ENCODE measurements at places on chromosomes 3 and 15.

DNA sequence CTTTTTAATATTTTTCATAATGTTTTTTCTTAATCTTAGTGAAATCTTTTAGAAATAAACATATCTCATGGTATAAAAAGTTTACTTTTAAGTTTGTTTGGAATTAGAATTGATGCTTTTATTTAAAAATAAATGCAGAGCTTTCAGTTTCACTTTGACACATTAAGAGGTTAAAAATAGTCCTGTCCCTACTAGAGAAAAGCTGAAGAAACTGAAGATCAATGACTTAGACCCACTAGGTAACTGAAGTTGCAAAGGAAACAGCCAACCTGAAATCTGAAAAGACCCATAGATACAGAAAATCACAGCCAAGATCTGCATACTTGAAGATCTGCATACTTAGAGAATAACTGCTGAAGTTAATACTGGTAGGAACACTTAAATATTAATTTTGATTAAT lies 237.6 kb downstream of the RAP2B start:
- DNase-seq, result no peak

DNA sequence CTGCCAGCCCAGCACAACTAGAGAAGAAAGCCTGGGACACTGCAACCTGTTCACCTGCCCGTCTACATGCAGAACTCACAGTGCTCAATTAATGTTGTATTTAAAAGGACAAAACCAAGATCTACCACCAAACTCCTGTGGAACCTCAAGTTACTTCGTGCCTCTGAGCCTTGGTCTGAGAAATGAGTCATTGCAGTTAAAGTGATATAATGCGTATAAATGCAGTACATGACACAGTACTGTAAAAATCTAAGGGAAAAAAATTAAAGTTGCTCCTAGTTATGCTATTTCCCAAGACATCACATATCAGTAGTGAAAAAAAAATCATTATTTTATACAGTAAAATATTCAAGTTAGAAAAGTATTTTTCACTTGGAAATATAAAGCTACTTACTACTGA lies 138.9 kb downstream of the ZIC4 start:
- no peak for DNase-seq

GRCh38 chr3:15064299-15064834 lies 748 bp downstream of the MRPS25 start:
- peak; percentile 55 for DNase-seq

DNA sequence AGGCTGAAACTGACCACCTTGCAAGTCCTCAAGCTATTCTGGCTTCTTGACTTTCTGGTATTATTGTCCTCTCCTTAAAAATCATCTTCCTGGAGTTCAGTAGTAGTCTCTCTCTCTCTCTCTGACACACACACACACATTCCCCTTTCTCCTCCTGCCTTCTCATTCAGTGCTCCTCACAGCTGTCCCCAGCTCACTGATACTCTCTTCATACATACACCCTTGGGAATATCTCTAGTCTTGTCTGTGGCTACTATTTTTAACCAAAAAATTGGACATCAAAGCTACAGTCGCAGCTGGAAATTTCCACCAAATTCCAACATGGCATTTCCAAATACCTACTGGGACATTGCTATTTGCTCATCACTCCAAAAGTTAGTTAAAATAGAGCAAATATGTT lies 178.9 kb downstream of the ECT2 start:
- no peak for DNase-seq

- no peak for DNase-seq
Observed at GRCh38 chr15:39199076-39199475, 381.8 kb upstream of the THBS1 start.

DNA sequence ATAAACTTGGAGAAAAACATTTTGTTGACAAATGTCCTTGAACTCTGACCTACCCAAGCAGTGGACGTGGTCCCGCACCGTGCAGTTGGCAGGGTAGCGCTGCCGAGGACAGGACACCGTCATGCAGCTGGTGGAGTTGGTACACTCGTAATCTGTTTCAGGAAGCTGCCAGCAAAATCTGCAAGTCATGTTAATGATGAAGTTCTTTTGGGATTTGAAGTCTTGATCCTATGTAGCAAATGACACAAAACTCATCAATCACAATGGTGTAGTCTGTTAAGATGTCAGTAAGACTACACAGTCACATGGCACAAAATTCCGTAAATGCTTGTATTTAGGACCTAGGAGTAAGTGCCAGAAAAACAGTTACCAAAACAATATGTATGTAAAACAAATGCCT lies 5.5 kb downstream of the TM2D3 start:
- DNase-seq, result no peak

DNA sequence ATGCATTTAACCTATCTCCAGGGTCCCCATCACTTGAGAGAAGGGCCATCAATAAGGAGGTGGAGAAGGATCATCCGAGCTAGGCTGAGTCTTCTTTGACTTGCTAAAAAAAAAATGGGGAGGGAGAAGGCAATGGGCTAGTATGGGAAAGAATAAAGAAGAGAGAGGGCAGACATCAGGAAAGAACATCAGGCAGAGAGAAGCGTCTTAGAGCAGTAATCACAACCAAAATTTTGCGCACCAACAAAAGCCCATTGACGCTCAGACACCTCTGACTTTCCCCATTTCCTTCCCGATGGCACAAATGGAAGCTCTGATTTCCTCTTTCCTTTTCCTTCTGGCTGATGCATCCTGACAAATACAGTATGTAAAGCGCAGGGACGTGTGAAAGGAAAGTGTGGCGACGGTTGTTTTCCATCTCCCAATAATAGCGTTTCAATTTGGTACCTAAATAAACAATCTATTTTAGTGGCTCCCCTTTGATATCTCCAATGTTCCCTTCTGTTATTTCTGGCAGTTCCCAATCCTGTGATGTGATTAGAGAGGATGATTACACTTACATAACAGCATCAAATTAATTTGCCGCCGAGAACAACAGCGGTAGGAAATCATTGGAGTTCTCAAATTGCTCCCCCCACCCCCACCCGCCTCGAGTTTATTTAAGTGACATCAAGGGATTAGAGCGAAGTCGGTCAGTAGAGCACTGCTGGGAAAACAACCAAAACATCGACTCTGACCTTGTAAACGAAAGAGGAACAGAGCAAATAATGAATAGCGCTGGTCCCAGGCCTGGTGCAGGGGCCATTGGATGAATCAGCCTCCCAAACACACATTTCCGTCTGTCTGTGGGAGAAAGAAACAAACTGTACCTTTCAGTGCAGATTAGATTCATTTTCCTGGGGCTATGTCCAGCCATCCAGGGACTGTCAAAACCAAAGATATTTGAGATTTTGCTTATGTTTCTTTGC lies 273.3 kb upstream of the ICE2 start:
- DNase-seq, result no peak

GRCh38 chr3:112598731-112599130 lies 36.9 kb downstream of the SLC35A5 start:
- no peak for DNase-seq

DNA sequence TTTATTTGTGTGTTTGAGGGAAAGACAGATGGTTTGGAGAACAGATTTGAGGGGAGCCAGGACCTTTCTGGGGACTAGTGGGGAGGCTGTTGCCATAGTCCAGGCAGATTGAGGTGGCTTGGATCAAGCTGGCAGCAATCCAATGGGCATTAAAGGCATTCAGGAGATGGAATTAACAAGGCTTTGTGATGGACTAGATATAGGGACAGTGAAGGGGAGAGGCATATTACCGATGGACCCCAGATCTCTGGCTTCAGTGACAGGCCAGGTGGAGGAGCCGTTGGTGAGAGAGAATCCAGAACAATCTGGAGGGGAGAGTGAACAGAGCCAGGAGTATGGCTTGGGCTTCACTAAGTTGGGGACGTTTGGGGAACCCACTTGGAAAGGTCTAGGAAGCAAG lies 124.8 kb downstream of the EEFSEC start:
- no peak for DNase-seq

- peak; percentile 62 for DNase-seq
Observed at GRCh38 chr3:169146179-169146665, 517.3 kb downstream of the MECOM start.

GRCh38 chr3:157501863-157502262 lies 1.4 kb downstream of the VEPH1 start:
- no peak for DNase-seq

GRCh38 chr3:100796556-100796955 lies 87.3 kb downstream of the TFG start:
- DNase-seq, result no peak

DNA sequence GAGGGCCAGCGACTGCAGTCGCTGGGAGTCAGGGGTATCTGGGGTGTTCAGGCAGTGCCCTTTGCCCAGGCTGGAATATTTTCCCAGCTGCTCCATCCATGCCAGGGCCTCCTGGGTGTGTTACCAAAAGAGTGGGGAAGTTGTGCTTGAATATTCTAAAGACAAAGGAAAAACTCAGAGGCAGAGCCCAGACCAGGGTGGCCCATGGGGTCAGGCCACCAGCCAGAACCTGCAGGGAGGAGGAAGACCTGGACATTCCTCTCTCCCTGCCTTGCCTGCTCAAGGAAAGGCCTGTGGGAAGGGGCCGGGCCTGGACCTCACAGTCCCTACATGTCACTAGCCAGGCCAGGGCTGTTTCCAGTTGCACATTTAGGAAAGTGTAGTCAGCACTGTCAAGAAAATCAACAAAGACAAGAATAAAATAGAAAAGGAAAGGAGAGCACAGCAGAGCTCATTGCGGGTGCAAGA lies 16.0 kb upstream of the KLF15 start:
- DNase-seq, result no peak

- peak; percentile 10 for DNase-seq
Observed at GRCh38 chr3:21509731-21510470, 241.1 kb downstream of the ZNF385D start.

GRCh38 chr3:184085389-184085852 lies 11.4 kb upstream of the HTR3E start:
- DNase-seq, result no peak

DNA sequence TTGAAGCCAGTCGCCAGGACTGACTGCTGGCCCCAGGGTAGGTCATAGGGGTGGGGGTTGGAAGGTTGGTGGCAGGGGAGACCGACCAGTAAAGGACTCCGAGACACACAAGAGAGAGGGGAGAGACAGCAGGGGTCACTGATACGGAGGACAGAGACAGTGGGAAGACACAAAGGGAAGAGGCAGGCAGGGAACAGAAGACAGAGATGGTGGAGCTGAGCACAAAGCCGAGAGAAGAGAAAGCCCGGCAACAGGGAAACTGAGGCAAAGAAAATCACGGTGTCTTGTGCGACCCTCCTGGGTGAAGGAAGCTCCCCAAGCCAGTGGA lies 510 bp downstream of the RASL12 start:
- DNase-seq, result no peak

DNA sequence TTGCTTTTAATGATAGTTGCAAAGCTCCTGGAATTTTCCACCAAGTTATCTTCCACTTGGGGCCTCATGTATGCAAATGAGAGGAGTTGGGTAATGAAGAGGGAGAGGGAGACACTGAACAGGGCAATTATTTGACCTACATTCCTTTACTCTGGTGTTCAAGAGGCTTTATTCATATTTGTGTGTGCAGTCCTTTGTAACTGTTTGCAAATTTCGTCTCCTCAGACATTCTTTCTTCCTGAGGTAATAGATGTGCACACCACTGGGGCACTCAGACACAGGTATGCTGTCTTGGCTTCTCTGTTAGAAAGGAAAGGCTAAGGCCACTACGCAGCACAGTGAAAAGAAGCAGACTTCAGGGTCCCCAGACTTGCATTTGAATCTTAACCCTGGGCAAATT lies 189.7 kb upstream of the IL12A start:
- peak; percentile 61 for DNase-seq

- DNase-seq, result no peak
Observed at GRCh38 chr3:44905446-44906157, 31.2 kb downstream of the TGM4 start.

Data from AG20443 (cell line).